Activated CD8-positive, alpha-beta memory T cell treated with anti-CD3 and anti-CD28 coated beads, Interleukin-2, amount 50 U/mL, for 4 hours (primary cell): ENCODE measurements at places on chromosomes 5 and 9.

- DNase-seq: no peak
These were observed 971.5 kb downstream of the EFNA5 start for GRCh38 chr5:106699198-106699597.

DNA sequence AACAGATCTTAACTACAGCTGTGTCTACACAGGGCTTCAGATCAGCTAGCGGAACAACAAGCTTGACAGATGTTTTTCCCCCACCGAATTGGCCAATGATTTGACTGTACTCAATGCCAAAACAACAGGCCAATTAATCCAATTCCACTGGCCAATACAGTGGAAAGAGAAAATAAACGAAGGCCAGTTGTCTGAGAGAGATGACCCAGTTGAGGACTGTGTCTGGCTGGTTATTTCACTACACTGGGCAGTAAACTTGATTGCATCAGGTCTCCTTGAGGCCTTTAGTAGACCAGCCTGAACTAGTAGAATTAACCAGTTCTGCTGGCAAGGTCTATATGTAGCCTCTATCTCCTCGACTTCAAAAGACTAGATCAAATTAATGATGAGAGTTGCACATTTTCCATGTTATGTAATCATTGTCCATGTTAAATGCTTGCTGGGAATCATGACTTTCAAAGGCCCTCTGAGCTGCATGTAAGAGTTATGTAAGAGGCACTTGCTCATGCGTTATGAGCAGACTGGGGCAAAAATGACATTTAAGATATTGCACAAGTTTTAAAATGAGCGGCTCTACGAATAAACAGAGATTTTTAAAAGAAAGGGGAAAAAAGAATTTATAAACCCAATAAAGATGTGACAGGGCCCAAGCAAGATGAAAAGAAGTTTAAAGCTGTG lies 28.3 kb downstream of the SMIM23 start:
- DNase-seq: no peak

- DNase-seq: no peak
These were observed 306.9 kb upstream of the C9orf72 start for GRCh38 chr9:27880156-27880555.

GRCh38 chr9:112820881-112821280 lies 69.8 kb downstream of the SLC46A2 start:
- no peak for DNase-seq

GRCh38 chr9:115213818-115214334 lies 95.9 kb upstream of the TNC start:
- no peak for DNase-seq

- DNase-seq: no peak
These were observed 12.5 kb downstream of the LECT2 start for GRCh38 chr5:135942202-135942771.
